ENCODE measurements at places on chromosomes 4 and X.
A peak's percentile ranks its signal among the peaks of the same experiment; 100 is the strongest.

DNA sequence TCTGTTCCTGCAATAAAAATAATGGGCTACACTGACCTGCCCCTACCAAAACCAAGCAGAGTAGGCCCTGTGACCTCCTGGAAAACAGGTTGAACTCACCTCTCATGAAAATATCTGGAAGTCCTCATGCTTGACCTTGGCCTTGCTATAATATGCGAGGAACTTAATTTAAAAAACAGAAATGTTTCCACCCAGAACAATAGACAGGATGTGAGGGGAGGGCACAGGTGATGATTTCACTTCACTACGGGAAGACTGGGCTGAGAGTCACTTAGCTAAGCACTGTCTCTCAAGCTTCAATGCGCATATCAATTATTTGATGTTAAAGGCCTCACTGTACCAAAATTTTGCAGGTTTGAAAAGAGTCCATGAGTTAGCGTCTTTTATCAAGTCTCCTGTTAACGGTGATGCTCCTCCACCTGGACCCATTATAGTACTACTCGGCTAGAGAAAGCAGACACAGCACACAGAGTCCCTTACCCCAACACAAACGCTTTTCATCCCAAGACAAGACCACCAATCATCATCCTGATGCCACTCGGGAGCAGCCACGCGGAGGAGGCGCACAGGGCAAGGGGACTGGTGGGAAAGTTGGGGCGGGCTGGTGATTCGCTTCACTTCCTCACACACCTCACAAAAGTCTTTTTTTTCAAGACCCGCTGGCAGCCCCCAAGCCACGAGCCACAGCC, 25.9 kb downstream of the ZNF721 start:
- no peak for DNase-seq

GRCh38 chr4:122577808-122578781, 42.8 kb downstream of the IL21 start:
- DNase-seq, result no peak

GRCh38 chr4:12844141-12844540, 640.0 kb downstream of the RAB28 start:
- DNase-seq, result no peak

GRCh38 chrX:149909324-149910177, 19.8 kb upstream of the HSFX4 start:
- DNase-seq, result no peak

DNA sequence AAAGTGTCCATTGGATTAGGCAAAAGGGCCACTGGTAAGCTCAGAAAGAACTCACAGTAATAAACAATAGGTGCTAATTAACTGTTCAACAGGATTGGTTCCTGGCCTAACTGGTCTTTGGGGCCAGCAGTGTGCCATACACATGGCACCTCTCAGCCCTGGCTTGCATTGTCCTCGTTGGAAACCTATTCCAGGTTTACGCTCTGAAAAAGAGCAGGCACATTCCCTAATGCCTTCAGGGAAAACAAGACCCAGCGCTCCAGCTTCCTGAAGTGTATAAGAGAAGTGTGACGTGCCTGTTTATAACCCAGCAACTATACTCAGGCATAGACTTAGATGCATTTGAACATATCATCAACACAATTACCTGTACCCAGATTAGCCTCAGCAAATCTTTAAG, 51.9 kb upstream of the RBM47 start:
- DNase-seq, result no peak

DNA sequence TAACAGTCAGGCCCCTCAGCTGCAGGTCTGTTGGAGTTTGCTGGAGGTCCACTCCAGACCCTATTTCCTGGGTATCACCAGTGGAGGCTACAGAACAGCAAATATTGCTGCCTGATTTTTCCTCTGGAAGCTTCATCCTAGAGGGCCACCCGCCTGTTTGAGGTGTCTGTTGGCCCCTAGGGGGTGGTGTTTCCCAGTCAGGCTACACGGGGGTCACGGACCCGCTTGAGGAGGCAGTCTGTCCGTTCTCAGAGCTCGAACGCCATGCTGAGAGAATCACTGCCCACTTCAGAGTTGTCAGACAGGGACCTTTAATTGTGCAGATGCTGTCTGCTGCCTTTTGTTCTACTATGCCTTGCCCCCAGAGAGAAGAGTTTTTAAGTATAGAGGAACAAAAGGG, 160.8 kb downstream of the DKK2 start:
- DNase-seq, result no peak

- no peak for DNase-seq
These were observed 34.0 kb upstream of the PRR32 start for GRCh38 chrX:126785539-126785938.

GRCh38 chr4:111991163-111991562, 154.1 kb upstream of the FAM241A start:
- no peak for DNase-seq

GRCh38 chr4:88075336-88075735, 67.9 kb downstream of the PKD2 start:
- DNase-seq, result no peak

DNA sequence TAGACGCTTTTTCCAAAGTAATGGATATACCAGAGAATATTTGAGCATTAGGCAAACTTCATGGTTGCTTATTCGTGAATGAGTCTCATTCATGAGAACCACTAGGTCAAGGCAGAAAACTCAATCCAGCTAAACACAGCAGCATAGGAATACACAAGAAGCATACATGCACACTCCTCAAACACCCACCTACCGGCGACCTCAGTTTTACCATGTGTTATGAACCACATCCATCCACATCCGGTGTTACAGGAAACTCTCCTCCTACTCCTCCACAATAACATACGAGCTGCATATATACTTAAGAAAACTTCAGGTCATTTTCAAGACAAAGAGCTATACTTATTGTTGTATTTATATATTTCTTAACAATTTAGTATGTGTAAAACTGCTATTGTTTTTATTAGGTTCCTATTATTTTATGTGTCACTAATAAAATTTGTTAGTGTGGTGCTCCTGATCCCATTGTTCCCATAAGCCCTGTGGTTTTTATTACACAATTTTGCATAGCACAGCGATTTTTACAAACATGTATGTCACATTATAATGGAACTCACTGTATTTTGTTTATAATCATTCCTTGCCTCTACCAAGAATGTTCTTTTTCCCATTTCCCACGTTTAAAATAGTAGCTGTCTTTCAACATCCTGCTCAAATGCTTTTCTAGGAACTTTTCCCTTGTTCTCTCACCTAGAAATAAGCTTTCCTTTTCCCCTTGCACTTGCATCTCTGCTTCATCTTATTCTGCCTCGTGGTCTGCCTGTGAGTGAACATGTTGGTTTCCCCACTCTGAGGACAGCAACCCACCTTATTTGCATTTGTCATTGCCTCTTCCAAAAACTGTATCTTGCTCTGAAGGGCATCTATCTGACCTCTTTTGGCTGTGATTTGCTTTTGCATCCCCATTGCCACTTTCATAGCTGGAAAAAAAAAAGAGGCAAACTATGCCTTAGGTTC, 48.3 kb downstream of the STBD1 start:
- DNase-seq, result no peak

GRCh38 chr4:125229596-125230058, 85.1 kb upstream of the FAT4 start:
- no peak for DNase-seq

- no peak for DNase-seq
These were observed 36.0 kb downstream of the FUNDC1 start for GRCh38 chrX:44506678-44507077.

- peak; percentile 8 for DNase-seq
These were observed at the start of gene ITM2A for GRCh38 chrX:79366873-79367749. TSS of gene ITM2A (minus strand) at chrX:79367334. CDS start at chrX:79367215, 119 bp downstream.

DNA sequence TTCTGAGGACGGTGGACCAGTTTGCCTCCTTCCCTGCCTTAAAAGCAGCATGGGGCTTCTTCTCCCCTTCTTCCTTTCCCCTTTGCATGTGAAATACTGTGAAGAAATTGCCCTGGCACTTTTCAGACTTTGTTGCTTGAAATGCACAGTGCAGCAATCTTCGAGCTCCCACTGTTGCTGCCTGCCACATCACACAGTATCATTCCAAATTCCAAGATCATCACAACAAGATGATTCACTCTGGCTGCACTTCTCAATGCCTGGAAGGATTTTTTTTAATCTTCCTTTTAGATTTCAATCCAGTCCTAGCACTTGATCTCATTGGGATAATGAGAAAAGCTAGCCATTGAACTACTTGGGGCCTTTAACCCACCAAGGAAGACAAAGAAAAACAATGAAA, 255.3 kb downstream of the RAPGEF2 start:
- DNase-seq, result no peak

DNA sequence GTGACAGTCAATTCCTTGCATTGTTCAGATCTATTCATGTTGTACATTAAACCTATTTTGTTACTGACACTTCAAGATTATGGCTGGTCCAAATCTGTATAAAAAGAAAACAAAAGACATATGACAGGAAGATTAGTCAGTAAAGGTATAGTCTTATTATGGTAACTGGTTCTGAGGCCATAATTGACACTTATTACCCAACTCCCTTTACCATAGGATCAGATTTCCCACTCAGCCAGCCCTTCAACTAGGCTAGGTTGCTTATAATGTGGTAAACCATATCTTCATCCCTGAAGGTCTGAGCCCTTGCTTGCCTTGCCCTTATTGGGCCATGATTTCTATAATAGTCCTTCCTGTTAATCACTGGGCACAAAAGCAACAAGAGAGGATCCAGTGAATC, 289.6 kb downstream of the CXXC4 start:
- DNase-seq, result no peak

- DNase-seq, result no peak
These were observed 111.6 kb upstream of the PPP3CA start for GRCh38 chr4:101458914-101459313.

GRCh38 chr4:16916719-16917337, 18.4 kb upstream of the LDB2 start:
- DNase-seq, result peak; percentile 29

- no peak for DNase-seq
These were observed 98.3 kb upstream of the ATOH1 start for GRCh38 chr4:93730251-93730650.

- no peak for DNase-seq
These were observed 70.2 kb downstream of the SUPT20HL2 start for GRCh38 chrX:24243692-24244091.

DNA sequence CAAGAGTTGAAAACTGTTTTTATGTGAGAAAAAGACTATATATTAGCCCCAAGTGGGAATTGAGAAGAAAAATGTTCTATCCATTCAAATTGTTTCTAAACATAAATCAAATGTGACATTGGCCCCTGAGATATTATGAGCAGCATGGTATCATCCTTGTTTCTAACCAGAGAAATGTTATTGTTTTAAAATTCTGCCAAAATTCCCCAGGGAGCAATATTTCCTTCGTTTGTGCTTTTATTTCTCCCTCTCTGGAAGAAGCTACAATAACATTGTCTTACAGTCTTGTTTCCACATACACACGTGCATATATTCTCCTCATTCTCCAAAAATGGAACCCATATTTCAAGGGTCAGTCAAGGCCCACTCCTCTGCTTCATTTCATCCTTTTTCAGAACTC, 46.7 kb downstream of the MAGEB17 start:
- no peak for DNase-seq

DNA sequence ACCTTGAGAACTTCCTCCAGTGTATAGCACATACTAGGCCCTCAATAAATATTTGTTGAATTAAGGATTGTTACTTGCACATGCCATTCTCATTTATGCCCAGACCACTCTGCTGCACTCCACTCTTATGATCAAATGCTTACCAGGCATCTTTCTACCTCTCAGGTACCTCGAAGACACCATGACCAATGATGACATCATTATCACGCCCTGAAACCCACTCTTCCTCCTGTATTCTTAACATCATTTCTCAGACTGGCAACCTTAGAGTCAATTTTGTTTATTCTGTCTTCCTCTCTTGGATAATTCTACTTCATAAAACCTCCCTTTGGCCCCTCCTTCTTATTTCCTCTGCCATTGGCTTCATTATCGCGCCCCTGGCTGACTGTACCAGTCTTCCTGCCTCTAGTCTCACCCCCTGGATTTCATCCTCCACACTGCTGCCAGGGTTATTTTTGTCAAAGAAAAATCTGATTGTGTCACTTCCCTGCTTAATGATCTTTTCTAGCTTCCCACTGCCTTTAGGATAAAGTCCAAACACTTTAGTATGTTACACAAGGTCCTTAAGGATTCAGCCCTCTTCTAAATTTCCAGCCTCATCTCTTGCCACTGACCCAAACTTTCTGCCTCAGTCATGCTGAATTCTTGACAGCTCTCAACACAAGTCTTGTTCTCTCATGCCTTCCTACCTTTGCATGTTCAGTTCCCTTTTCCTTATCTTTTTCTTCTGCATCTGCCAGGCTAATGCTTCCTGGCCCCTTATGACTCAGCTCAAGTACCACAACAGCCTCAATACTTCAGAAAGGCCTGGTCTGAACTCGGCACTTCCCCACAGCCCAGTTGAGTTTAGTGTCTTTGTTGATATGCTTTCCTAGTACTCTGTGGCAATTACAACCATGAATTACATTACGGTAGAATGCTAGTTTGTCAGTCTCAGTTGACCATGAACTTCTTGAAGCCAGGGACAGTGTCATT, 45.8 kb downstream of the HDAC8 start:
- no peak for DNase-seq

GRCh38 chrX:38206542-38206941, 14.1 kb downstream of the SRPX start:
- DNase-seq, result no peak

GRCh38 chrX:2748171-2748814, 3.5 kb upstream of the XG start:
- no peak for DNase-seq

GRCh38 chrX:12685541-12685940, 105.7 kb upstream of the PRPS2 start:
- DNase-seq, result no peak
